ENCODE measurements at places on chromosomes 1 and 21. TPM values are rescaled to one million over a fixed set of nuclear protein-coding genes. Genes with fewer than 3 reads are reported as not detected.

NMNAT2 gene
- total RNA-seq: 10.4 TPM

KCNE2 gene
- not detected for total RNA-seq

TDRD10 gene
- total RNA-seq: 0.28 TPM

KRTAP6-2 gene
- not detected for total RNA-seq

ALX3 gene
- total RNA-seq: not detected

IFI44L gene
- total RNA-seq: 22.8 TPM

SPRR3 gene
- not detected for total RNA-seq

S100A14 gene
- total RNA-seq: 0.19 TPM

NPHS2 gene
- total RNA-seq: not detected

TRIM62 gene
- total RNA-seq: 1.5 TPM

TDRKH gene
- total RNA-seq: 2.0 TPM

UQCRHL gene
- total RNA-seq: 2.0 TPM

KRTAP19-3 gene
- total RNA-seq: not detected

C1orf167 gene
- not detected for total RNA-seq

NR0B2 gene
- total RNA-seq: not detected

MPZ gene
- total RNA-seq: 1.7 TPM

NGF gene
- 16.9 TPM for total RNA-seq

ARHGEF16 gene
- total RNA-seq: 0.38 TPM

LAD1 gene
- under 0.01 TPM for total RNA-seq

FYB2 gene
- total RNA-seq: not detected
